ENCODE measurements at places on chromosomes 16 and 17. TPM values are rescaled to one million over a fixed set of nuclear protein-coding genes. Genes with fewer than 3 reads are reported as not detected.

PCGF2 gene
- polyA plus RNA-seq: 7.6 TPM

PARD6A gene
- polyA plus RNA-seq: 6.8 TPM

CMTM2 gene
- 0.07 TPM for polyA plus RNA-seq

SDR42E2 gene
- 0.03 TPM for polyA plus RNA-seq

MGRN1 gene
- polyA plus RNA-seq: 52.1 TPM

USP43 gene
- polyA plus RNA-seq: 4.5 TPM

ATP2C2 gene
- polyA plus RNA-seq: 4.0 TPM

TBX4 gene
- polyA plus RNA-seq: not detected

ACAP1 gene
- polyA plus RNA-seq: 9.1 TPM

ACSM3 gene
- polyA plus RNA-seq: 5.9 TPM

NPIPB6 gene
- polyA plus RNA-seq: 2.8 TPM

ASGR1 gene
- 1.9 TPM for polyA plus RNA-seq

CTRB1 gene
- polyA plus RNA-seq: 0.04 TPM

AMFR gene
- polyA plus RNA-seq: 63.8 TPM

RHBDF1 gene
- 28.6 TPM for polyA plus RNA-seq

NPIPA5 gene
- 2.5 TPM for polyA plus RNA-seq
